ENCODE measurements at places on chromosomes 13 and 19.

- DNase-seq = peak; percentile 90
- peak overlapping the region; percentile 68 for H3K27ac ChIP-seq
- H3K36me3 ChIP-seq = no peaks in the 10 kb centered on the region
- H3K4me3 ChIP-seq = peak overlapping the region; percentile 94
- H3K4me1 ChIP-seq = peaks cover 20% of the 10 kb centered on the region
Measured at GRCh38 chr13:52850396-52851136, 2.1 kb upstream of the PCDH8 start.

- peaks cover 5% of the 10 kb centered on the region for H3K4me1 ChIP-seq
- H3K27me3 ChIP-seq = peaks cover 65% of the 10 kb centered on the region
- H3K27ac ChIP-seq = no peak overlapping the region
Measured at GRCh38 chr19:19262190-19263057, 10.7 kb downstream of the TM6SF2 start.

DNA sequence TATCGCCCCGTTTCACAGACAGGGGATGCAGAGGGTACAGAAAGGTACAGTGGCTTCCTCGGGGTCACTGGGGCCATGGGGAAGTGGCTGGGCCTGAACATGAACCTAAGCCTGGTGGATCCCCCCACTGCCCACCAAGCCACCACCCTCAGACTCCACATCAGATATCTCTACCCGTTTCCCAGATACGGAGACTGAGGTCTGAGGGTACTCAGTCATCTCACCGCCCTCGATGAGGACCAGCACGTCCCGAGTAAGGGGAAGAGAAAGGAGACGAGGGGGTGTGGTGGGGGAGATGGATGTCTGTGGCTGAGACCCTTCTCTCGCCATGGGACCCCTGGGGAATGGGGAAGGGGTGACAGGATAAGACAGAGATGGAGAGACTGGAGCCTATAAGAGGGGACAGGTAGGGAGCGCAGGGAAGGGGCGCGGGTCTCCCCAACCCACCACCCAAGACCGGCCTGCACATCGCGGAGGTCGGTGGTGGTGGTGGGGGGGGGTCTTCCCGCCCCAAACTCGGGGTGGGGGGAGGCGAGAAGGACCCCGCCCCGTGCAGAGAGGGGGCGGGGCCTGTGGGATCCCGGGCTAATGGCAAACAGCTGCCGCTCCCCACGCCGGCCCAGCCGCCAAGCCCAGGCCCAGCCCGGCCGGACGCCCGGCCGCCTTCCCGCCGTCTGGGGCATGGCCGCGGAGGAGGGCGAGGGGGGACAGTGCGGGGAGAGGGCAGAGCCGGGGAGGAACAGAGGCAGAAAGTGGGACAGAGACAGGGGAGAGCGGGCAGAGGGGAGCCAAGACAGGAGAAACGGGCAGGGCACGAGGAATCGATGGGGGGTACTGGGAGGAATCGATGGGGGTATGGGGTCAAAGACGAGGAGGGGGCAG, 698 bp downstream of the KANK2 start:
- no peaks in the 10 kb centered on the region for H3K27me3 ChIP-seq
- peaks cover 3% of the 10 kb centered on the region for H3K36me3 ChIP-seq
- peaks cover 5% of the 10 kb centered on the region for H3K4me1 ChIP-seq
- H3K27ac ChIP-seq = no peak overlapping the region
- no peak for DNase-seq

GRCh38 chr13:28653111-28653510, 5.8 kb upstream of the POMP start:
- no peak for DNase-seq
- no peak overlapping the region for H3K27ac ChIP-seq
- peaks cover 29% of the 10 kb centered on the region for H3K4me1 ChIP-seq
- no peak overlapping the region for H3K4me3 ChIP-seq
- H3K27me3 ChIP-seq = no peaks in the 10 kb centered on the region

GRCh38 chr13:110965038-110965754, 50.3 kb upstream of the ANKRD10 start:
- peaks cover 6% of the 10 kb centered on the region for H3K36me3 ChIP-seq
- H3K4me3 ChIP-seq = peak overlapping the region; percentile 29
- DNase-seq = no peak
- H3K27ac ChIP-seq = peak overlapping the region; percentile 79
- peaks cover 9% of the 10 kb centered on the region for H3K27me3 ChIP-seq

- DNase-seq = no peak
- no peak overlapping the region for H3K27ac ChIP-seq
- no peaks in the 10 kb centered on the region for H3K27me3 ChIP-seq
- peaks cover 7% of the 10 kb centered on the region for H3K4me1 ChIP-seq
Measured at GRCh38 chr19:35085947-35086346, 29.7 kb upstream of the FXYD3 start.

- peaks cover 36% of the 10 kb centered on the region for H3K4me1 ChIP-seq
- peak overlapping the region; percentile 5 for H3K4me3 ChIP-seq
- peak overlapping the region; percentile 5 for H3K27ac ChIP-seq
- no peak for DNase-seq
Measured at GRCh38 chr13:98157188-98157587, 14.3 kb downstream of the FARP1 start.

All from type B pancreatic cell (in vitro differentiated cells).